Metanephros (tissue), 2 donors: ENCODE measurements at places on chromosomes 7 and 10. TPM values are rescaled to one million over a fixed set of nuclear protein-coding genes. Genes with fewer than 3 reads are reported as not detected.

The CCDC146 gene
- total RNA-seq, result 11.1 TPM

The PLXNA4 gene
- 13.7 TPM for total RNA-seq

The PSD gene
- total RNA-seq, result 11.7 TPM

The IL6 gene
- 0.64 TPM for total RNA-seq

The GPR37 gene
- 3.2 TPM for total RNA-seq

The NKX2-3 gene
- not detected for total RNA-seq

The MORN4 gene
- 8.6 TPM for total RNA-seq

The PON2 gene
- total RNA-seq, result 112 TPM

The LEP gene
- 0.70 TPM for total RNA-seq

The SHH gene
- total RNA-seq, result 1.8 TPM

The PARD3 gene
- total RNA-seq, result 69.8 TPM

The AQP1 gene
- total RNA-seq, result 143 TPM

The GCC1 gene
- total RNA-seq, result 13.1 TPM

The ZNF425 gene
- total RNA-seq, result 4.6 TPM

The AKR1C8 gene
- total RNA-seq, result 0.41 TPM

The LRRC4 gene
- 3.4 TPM for total RNA-seq

The FAM25A gene
- not detected for total RNA-seq

The DDC gene
- total RNA-seq, result 32.0 TPM

The MBL2 gene
- not detected for total RNA-seq

The ZNF239 gene
- total RNA-seq, result 6.7 TPM

The AUTS2 gene
- total RNA-seq, result 69.8 TPM

The LGI1 gene
- 3.6 TPM for total RNA-seq

The CD36 gene
- total RNA-seq, result 133 TPM

The PLEKHA8 gene
- total RNA-seq, result 15.7 TPM

The ERVW-1 gene
- not detected for total RNA-seq

The ZCWPW1 gene
- 2.0 TPM for total RNA-seq

The PPP1R3C gene
- 141 TPM for total RNA-seq

The MOGAT3 gene
- 1.8 TPM for total RNA-seq

The STK31 gene
- total RNA-seq, result 0.64 TPM

The SNCG gene
- total RNA-seq, result 20.1 TPM

The CAV1 gene
- 78.1 TPM for total RNA-seq

The MRLN gene
- total RNA-seq, result 26.3 TPM

The SFTPA1 gene
- 0.88 TPM for total RNA-seq

The FLNC gene
- total RNA-seq, result 190 TPM

The CCL24 gene
- total RNA-seq, result 1.7 TPM
